ENCODE measurements at places on chromosomes 1 and 21.

- DNase-seq: no peak
Observed at GRCh38 chr1:103171041-103171590, 62.8 kb upstream of the COL11A1 start.

- no peak for DNase-seq
Observed at GRCh38 chr1:200332716-200333115, 77.1 kb downstream of the ZNF281 start.

DNA sequence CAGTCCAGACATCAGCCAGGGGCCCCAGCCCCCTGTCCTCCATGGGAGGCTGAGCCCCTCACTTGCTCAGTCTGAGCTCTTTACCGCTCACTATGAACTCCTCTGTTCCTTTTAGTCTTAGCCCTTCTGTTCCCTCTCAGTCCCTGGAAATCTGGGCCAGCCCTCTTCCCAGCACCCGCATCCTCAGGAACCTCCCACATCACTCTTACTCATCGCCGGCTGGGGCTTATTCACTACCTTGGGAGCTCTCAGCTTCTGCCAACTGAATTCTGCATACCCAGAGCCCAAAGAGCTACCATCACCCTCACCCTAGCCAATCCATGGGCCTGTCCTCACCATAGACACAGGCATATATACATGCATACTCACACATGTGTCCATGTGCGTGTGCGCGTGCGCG is 11.5 kb downstream of the KNCN start:
- DNase-seq: no peak

DNA sequence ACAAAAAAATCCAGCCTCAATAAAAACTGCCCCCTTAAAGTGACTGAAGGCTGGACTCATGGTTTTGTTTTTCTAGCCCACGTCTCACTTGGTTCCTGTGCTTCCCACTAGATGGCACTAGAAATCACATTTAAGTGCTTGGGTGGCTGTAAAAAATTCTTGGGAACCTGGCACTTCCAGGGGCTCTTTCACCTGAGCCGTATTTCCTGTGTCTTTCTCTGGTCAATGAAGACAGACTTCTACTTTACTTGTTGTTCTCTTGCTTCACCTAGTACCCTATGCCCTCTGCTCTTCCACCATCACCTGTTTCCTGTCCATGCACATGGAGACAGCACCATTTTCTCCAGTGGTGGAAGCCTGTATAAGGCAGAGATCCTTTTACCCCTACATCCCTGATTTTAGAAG is 20.0 kb downstream of the METTL13 start:
- no peak for DNase-seq

DNA sequence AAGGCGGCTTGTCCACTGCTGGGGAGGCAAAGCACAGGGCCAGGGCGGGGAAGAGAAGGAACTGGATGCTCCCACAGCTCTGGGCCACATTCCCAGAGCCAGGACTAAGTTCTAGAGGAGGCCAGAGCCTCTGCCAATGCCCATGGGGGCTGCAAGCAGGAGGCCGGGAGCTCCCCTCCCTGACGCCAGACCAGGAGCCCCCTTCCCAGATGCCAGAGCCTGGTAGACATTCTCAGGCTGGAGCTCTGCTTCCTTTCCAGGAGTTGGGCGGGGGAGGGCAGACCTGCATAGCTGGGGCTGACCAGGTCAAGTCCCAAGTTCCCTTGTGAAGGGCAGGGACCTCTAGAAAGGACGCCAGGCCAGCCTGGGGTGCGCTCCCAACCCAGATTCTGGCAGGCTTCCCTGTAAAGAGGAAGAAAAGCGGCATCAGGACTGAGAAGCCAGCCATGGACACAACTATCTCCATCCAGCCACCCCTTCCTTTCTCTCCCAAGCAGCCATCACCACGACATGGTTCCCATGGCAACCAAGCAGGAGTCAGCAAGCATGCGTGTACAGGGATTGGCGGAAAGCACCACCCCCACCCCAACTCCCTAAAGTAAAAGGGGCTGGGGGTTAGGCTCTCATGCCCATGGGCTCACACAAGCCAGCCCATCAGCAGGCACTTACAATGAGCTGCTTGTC is 13.4 kb downstream of the KIF21B start:
- no peak for DNase-seq

DNA sequence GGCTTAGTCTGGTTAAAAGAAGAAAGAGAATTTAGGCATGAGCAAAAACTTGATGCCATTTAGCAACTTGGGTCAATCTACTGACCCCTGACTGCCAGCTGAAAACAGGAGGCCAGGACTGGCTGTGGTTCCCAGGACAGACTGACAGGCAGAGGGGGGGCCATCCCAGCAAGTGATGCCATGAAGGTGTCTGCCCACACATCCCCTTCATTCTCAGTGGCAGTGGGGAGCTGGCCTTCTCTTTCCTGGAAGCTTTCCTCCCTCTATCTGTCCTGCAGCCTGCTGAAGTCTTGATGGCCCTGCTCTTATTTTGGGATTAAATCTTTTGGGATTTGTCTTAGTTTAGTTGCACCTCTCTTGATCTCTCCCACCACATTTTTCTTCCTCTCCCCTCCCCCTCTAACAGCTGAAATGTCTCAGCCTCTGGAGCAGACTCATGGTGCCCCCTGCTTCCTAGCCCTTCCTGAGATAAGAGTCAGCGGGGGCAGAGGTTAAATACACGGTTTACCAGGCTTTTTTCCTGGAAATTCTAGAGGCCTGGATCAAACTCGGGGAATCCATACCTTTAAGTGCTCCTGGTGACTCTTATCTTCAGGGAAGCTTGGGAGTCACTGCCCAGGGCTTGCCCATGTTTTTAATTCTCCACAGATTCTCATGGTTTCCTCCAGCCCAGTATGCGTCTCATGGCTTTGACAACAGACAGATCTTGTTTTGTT is 99.5 kb upstream of the TSPAN2 start:
- DNase-seq: no peak

- no peak for DNase-seq
Observed at GRCh38 chr1:195806060-195806459, 802.2 kb downstream of the KCNT2 start.

GRCh38 chr1:24897263-24898151 is 32.6 kb downstream of the RUNX3 start:
- DNase-seq: no peak

DNA sequence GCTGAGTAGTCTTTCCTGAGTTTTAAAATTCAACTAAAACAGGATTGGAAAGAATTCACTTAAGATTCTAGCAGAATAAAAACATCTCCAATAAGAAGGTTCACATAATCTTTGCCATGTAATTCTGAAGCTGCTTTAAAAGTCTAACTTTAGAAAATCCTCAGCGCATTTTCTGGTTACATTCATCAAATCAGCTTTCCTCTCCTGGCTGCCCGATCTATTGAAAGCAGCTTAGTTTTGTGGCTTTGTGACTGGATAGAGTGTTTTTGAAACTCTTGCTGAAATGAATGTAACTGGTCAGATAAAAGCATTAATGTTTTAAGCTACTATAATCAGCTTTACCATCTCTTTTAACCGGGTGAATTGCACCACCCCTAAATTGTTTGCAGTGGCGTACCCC is 66.8 kb downstream of the DOP1B start:
- DNase-seq: no peak

DNA sequence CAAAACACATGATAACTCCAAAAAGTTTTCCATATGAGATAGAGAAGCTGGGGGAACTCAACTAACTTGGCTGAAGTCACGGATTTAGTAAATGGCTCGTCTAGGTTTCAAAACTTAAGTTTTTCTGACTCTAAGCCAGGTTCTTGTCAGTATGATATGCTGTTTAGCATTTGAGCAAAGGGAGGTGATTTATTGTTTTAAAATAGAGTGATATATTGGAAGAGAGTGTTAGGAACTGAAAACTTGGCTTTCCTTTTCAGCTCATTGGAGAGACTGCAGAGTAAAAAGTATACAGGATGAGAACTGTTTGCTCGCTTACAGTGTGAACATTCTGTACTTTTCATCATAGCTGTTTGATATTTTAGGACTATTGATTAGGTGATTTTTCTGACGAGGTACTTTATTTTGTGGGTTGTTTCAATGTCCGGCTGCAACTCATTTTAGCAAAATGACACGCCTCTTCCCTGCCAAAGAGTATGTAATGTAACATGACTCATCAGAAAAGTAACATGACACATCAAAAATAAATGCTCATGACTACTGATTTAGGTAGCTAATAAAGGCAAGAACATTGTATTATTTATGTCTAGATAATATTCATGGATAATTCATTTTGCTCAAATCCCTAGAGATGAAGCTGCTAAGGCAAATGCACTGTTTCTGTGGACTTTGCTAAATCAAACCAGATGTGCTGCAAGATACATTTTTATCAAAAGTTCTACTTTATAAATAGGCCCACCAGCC is 355.1 kb downstream of the GPATCH2 start:
- no peak for DNase-seq

DNA sequence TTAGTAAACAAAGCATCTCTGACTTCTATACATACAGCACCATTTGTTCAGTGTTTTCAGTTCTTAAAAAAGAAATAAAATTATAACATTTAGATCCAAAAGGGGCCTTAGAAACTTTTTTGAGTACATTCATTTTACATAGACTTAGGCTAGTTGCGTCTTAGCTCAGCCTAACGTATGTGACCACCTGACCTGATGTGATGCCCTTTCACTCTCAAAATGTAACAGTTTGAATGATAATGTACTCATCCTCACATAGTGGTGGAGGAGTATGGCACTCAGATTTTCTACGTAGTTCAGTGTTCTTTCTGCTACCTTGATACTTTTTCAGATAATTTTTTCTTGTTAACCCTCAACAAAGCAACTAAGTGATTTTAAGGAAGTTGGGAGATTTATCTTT is 43.4 kb downstream of the RPRD2 start:
- DNase-seq: no peak

- DNase-seq: no peak
Observed at GRCh38 chr21:31176080-31176551, 137.8 kb upstream of the KRTAP19-8 start.

GRCh38 chr1:176211396-176212165 is 4.5 kb upstream of the COP1 start:
- DNase-seq: no peak
